ENCODE measurements at places on chromosomes 1 and 21.

- DNase-seq, result no peak
Observed at GRCh38 chr1:11886986-11887665, 28.4 kb upstream of the NPPB start.

- DNase-seq, result no peak
Observed at GRCh38 chr1:15077384-15077783, 76.2 kb upstream of the TMEM51 start.

DNA sequence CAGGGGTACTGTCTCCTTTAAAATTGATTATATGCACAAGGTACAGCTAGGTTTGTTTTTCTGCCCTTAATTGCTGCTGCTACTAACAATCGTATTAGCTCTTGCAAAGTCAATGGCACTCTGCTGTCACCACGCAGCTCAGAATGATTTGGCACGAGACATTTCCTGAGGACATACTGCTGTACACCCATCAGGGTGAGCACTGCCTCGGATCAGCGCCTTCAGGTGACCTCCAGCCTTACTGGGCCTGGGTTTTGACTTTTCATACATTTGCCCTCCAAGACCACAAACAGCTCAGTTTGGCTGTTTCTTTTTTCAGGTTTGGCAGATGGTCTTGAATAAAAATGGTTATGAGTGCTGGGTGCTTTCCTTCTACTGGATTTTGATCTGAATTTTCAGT is 110.9 kb downstream of the NTPCR start:
- DNase-seq, result no peak

GRCh38 chr1:233561708-233562426 is 52.0 kb upstream of the KCNK1 start:
- no peak for DNase-seq

DNA sequence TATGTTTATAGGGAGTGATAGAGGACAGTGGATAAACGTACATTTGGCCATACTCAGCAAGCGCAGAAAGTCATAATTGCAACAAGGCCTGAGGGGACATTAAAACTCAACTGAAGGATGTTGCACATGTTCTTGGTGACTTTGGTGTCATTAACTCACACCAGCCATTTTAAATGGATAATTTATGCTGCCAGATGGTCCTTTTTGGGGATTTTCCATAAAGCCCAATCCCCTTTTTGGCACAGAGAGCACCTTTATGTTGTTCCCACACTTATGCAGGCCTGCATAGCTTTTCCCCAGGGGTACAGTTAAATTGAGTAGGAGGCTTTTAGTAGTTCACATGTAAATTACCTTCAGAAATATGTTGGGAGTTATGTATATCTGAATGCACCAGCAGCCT is 279.6 kb downstream of the NFIA start:
- no peak for DNase-seq

DNA sequence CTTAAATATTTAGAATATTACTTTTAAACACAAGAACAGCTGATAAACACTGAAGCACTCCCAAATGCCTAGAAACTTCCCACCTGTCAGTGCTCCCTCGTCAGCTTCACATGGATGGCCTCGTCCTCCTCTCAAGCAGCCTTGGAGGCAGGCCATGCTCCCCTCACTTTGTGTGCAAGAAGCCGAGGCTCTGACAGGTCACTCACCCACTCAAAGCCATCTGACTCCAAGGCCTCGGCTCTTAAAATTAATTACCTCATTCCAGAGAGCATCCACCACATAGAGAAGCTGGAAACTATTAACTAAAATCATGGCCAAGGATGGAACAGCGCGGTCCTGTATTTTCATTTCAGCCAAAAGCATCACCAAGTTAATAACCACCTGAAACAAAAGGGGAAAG is 17.8 kb downstream of the LBR start:
- no peak for DNase-seq

GRCh38 chr21:33847588-33848248 is 67.9 kb downstream of the ATP5PO start:
- DNase-seq, result no peak

DNA sequence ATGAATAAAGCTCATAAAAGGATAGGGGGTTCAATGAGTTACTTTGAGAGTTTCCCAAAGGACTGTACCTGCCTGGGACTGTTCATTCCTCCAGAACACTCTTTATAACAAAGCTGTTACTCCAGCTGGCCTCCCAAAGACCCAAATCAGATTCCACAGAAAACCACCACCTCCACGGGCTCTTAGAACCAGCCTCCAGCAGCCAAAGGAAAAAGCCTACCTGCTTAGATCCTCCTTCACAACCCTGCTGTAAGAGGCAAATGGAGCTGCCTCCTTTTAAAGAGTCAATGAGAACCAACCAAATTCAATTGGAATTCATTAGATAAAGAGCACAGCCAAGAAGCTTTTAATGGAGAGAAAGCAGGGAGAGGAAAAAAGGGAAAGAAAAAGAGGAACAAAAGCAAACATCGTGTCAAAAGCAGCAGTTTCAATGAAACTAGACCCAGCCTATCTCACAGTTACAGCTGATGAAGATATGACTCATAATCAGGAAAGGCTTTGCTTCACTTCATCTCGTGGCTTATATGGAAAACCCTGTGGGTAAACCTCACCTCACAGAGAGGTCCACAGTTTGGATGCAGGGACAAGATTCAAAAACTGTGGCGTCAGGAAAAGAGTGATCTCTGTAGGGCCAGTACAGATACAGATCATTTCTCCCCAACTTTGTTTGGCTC is 27.8 kb upstream of the FMO4 start:
- no peak for DNase-seq

- DNase-seq, result no peak
Observed at GRCh38 chr1:209485167-209485566, 98.3 kb upstream of the CAMK1G start.

- DNase-seq, result no peak
Observed at GRCh38 chr1:10819198-10819901, 22.9 kb upstream of the CASZ1 start.

- no peak for DNase-seq
Observed at GRCh38 chr1:17611991-17612390, 72.5 kb downstream of the ARHGEF10L start.

- no peak for DNase-seq
Observed at GRCh38 chr1:47637111-47637685, 199.4 kb downstream of the FOXD2 start.

DNA sequence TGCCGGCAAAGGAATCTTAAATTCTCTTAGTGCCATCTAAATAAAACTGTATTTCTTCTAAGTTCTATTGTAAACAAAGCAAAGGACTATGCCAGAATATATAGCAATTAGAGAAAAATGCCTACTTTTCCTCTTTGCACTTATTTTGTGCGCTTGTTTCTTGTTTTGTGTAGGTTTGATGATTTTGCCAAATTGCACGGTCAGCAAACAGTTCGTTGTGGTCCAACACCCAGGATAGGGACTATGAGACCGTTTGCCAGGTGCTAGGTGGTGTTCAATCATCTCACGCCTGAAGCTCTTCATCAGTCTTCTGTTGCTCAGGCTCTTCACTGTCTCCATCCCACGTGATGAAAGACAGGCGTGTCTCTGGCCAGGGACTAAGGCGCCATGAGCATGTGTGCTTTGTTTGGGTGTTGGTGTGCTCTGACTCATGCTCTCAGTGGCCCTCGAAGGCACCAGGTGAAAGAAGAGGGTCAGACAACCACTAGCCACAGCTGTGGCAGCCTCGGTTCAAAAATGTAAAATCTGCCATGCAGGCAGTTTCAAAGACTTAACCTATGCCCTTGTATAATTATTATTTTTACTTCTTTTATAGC is 36.9 kb upstream of the KCNE1 start:
- DNase-seq, result no peak

All from stimulated activated CD8-positive, alpha-beta memory T cell treated with anti-CD3 and anti-CD28 coated beads, Interleukin-4, amount 100 ng/mL, for 1 hour (primary cell).